ENCODE measurements at places on chromosomes 6 and 20.

GRCh38 chr6:119065382-119065781 lies 13.1 kb downstream of the FAM184A start:
- DNase-seq: no peak

DNA sequence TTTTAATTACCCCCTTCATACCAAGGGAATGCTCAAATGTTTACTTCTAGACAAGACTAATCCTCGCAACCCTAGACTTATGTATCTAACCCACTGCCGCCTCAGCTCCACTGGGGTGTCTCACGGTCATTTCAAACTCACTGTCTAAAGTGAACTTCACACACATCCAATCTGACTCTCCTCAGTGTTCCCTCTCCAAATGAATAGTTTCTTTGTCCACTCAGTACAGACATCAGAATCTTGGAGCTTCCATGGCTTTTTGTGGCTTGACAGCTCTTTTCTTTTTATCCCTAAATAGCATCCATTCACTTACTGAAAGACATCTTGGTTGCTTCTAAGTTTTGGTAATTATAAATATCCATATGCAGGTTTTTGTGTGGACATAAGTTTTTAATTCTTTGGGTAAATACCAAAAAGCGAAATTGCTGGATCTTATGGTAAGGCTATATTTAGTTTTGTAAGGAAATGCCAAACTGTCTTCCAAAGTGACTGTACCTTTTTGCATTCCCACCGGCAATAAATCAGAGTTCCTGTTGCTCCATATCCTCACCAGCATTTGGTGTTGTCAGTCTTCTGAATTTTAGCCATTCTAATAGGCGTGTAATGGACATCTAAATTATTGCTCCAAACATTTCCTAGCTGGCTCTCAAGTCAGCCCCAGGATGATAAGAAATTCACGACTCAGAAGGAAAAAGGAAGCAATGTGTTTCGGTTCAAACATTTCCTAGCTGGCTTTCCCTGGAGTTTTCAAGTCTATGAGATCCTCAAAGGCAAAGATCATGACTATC lies 73.1 kb downstream of the DNAAF9 start:
- no peak for DNase-seq

GRCh38 chr6:111721753-111722154 lies 116.1 kb upstream of the TRAF3IP2 start:
- DNase-seq: peak; percentile 15

GRCh38 chr6:122766256-122766655 lies 13.3 kb upstream of the FABP7 start:
- DNase-seq: no peak

Data from RWPE1 (cell line).